Central memory CD8-positive, alpha-beta T cell (primary cell): ENCODE measurements at places on chromosomes 6 and 20.

DNA sequence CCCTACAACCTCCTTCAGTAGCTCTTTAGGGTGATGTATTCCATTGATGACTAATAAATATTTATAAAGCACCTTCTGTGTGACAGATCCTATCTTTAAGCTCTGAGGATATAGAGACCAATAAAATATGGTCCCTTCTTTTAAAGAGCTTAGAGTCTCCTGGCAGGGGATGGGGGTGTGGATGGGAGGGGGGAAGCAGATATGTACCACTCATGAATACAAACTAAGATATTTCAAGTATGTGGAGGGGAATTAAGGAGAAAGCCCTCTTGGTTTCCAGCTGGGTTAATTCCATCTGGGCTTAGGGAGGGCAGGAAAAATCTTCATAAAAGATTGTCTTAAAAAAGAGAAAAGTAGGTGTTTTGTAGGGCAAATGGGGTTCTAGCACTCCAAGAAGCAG lies 21.6 kb upstream of the FBXO9 start:
- no peaks in the 10 kb centered on the region for H3K27me3 ChIP-seq
- peaks cover 17% of the 10 kb centered on the region for H3K4me1 ChIP-seq
- H3K27ac ChIP-seq, result no peak overlapping the region
- no peak overlapping the region for H3K4me3 ChIP-seq

DNA sequence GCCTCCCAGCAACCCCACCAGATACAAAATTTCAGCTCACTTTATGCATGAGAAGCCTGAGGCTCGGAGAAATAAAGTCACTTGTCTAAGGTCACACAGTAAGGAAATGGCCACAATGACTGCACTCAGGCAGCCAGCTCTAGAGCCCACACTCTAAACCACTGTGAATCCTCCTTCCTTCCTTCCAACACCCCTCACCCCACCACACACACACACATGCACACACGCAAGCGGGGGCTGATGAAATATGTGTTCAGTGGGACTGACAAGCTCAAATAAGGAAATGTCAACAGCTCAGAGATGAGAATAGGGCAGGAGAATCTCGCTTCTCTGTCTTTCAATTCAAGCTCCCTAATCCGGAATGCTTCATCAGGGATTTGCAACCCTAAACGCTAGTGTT lies 6.0 kb upstream of the BPIFA1 start:
- DNase-seq, result no peak
- H3K36me3 ChIP-seq, result no peaks in the 10 kb centered on the region
- H3K27ac ChIP-seq, result no peak overlapping the region
- H3K4me3 ChIP-seq, result no peak overlapping the region

DNA sequence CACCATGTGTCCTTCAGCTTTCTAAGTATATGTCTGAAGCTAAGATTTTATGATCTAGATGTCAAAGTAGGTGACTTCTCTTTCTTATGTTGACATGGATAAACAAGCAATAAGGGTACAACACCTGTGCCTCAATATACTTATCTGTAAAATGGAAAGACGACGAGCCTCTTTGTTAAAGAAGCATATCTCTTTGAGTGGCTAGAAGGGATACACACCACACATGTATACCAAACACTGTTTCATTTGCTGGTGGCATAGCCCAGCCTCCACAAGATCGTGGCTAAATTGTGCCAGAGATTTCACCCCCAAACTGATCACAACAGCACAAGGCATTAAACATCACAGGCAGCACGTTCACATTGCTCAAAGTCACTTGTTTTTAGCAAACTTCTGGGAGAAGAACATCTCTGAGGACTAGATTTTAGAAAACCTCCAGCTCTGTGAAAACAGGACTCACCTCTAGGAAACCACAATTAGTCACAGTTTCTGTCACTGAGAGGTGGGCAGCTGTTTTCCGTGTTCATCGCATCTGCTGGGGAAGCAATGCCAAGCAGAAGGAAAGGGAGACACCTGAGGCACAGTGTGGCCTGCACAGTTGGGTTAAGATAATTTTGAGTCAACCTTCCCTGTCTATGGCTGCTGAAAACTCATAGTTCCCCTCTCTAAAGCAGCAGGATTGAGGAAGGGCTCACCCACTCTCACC lies 263.0 kb upstream of the PLCB4 start:
- H3K27me3 ChIP-seq, result no peaks in the 10 kb centered on the region
- H3K4me3 ChIP-seq, result no peak overlapping the region
- H3K27ac ChIP-seq, result no peak overlapping the region
- no peak for DNase-seq
- H3K36me3 ChIP-seq, result peaks cover 1% of the 10 kb centered on the region
- H3K4me1 ChIP-seq, result no peaks in the 10 kb centered on the region

DNA sequence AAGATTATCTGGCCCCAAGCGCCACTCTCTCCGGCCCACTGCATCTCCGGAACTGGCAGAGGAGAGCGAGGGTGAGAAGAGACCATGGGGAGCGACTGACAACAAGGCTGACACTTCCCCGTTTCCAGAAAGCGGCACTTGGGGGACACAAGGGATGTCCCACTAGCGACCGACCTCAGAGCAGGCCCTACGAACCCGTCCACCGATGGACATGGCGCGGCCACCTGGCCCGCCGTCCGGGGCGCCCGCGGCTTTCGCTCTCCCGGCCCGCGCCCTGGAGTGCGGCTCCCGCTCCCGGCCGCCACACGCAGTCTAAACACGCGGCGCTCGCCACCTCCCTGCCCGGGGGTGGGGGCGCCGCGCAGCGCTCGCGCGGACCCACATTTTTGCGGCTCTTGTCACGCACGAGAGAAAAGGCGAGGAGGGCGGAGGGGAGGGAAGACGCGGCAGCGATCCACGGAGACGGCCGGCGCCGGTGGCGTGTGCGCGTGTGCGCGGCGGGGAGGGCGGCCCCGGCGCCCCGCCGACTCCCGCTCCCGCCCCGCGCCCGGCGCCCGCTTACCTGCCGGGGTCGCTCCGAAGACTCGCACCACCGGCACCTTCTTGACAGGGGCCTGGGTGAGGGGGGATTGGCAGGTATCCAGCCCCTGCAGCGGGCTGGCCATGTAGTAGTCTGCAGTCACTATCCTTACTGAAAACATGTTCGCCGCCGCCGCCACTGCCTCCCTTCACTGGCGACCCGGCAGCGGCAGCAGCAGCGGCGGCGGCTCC lies 645 bp downstream of the REV3L start:
- peaks cover 16% of the 10 kb centered on the region for H3K36me3 ChIP-seq
- H3K4me3 ChIP-seq, result peak overlapping the region; percentile 91
- peak; percentile 34 for DNase-seq
- peaks cover 47% of the 10 kb centered on the region for H3K4me1 ChIP-seq
- H3K27me3 ChIP-seq, result no peaks in the 10 kb centered on the region
- peak overlapping the region; percentile 91 for H3K27ac ChIP-seq

GRCh38 chr6:16618962-16619361 lies 142.3 kb downstream of the ATXN1 start:
- no peaks in the 10 kb centered on the region for H3K27me3 ChIP-seq
- H3K4me3 ChIP-seq, result no peak overlapping the region
- no peak for DNase-seq
- H3K36me3 ChIP-seq, result peaks cover 6% of the 10 kb centered on the region

- H3K36me3 ChIP-seq, result no peaks in the 10 kb centered on the region
- H3K27me3 ChIP-seq, result no peaks in the 10 kb centered on the region
- no peak overlapping the region for H3K4me3 ChIP-seq
- no peak for DNase-seq
Measured at GRCh38 chr6:68240726-68241125, 394.4 kb upstream of the ADGRB3 start.

DNA sequence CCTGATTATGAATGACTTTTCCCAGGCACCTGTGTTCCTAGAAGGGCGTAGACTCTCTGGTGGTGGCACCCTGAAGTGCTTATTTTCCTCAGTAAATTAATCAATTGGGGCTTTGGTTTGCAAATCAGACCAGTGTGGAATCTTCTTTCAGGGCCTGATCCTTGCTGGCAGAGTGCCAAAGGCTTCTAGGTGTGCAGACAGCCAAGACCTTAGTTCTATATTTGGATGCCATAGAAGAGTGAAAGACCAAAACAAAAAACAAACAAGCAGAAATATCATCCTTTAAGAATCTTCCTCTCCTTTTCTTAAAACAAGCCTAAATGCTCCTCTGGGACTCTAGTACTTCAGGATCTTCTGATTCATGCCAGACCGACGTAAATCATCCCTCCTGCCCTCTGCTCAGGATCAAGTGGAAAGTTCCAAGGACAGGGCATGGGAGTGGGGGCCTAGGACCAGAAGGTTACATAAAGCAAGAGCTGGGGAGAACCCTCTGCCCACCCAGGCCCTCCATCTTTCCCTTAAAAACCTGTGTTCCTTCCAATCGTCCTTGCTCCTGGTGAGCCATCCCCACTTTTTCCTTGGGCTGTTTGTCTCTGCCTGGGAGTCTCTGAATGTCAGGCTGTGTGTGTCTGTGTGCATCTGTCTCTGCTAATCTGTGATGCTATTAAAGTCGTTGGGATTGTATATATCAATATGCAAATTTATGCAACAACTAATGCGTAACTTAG lies 70.5 kb upstream of the MYLIP start:
- H3K27ac ChIP-seq, result no peak overlapping the region
- no peaks in the 10 kb centered on the region for H3K4me1 ChIP-seq
- DNase-seq, result no peak
- no peak overlapping the region for H3K4me3 ChIP-seq

- peak overlapping the region; percentile 92 for H3K4me3 ChIP-seq
- peak overlapping the region; percentile 81 for H3K27ac ChIP-seq
- no peak for DNase-seq
- peaks cover 48% of the 10 kb centered on the region for H3K36me3 ChIP-seq
Measured at GRCh38 chr6:109478841-109479624, 4.0 kb downstream of the ZBTB24 start.

- peaks cover 1% of the 10 kb centered on the region for H3K36me3 ChIP-seq
- peaks cover 34% of the 10 kb centered on the region for H3K4me1 ChIP-seq
- no peaks in the 10 kb centered on the region for H3K27me3 ChIP-seq
- DNase-seq, result no peak
- peak overlapping the region; percentile 42 for H3K4me3 ChIP-seq
Measured at GRCh38 chr6:109024784-109025183, 69.9 kb downstream of the SESN1 start.

DNA sequence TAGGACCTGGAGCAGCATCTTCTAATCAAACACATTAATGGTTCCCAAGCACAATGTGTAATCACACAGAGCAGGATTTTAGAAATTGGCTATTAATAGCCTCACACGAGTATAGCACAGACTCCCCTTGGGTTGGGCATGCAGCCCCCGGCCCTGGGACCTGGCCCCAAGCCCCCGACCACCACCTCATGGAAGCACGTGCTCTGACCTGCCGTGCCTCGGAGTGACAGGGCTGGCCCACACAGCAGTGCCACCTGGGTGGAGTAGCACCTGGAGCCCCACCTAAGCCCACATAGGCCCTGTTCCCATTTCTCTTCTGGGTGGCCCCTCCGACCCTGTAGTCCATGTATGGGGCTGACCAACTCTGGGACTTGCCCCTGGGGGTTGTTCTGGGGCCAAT lies 171.8 kb downstream of the TTLL2 start:
- no peaks in the 10 kb centered on the region for H3K4me1 ChIP-seq
- peaks cover 8% of the 10 kb centered on the region for H3K27me3 ChIP-seq
- no peak overlapping the region for H3K27ac ChIP-seq
- no peak overlapping the region for H3K4me3 ChIP-seq
- H3K36me3 ChIP-seq, result no peaks in the 10 kb centered on the region

GRCh38 chr6:108254433-108255410 lies 6.1 kb downstream of the SNX3 start:
- H3K4me3 ChIP-seq, result no peak overlapping the region
- peak overlapping the region; percentile 11 for H3K27ac ChIP-seq
- DNase-seq, result no peak
- H3K36me3 ChIP-seq, result peaks cover 17% of the 10 kb centered on the region
- H3K27me3 ChIP-seq, result no peaks in the 10 kb centered on the region

- no peak overlapping the region for H3K27ac ChIP-seq
- H3K36me3 ChIP-seq, result no peaks in the 10 kb centered on the region
- no peaks in the 10 kb centered on the region for H3K27me3 ChIP-seq
- no peak for DNase-seq
- no peaks in the 10 kb centered on the region for H3K4me1 ChIP-seq
- no peak overlapping the region for H3K4me3 ChIP-seq
Measured at GRCh38 chr20:42212391-42212790, 594.2 kb upstream of the CHD6 start.

GRCh38 chr20:38272961-38273360 lies 12.4 kb upstream of the KIAA1755 start:
- peaks cover 30% of the 10 kb centered on the region for H3K27me3 ChIP-seq
- no peak overlapping the region for H3K4me3 ChIP-seq
- H3K4me1 ChIP-seq, result no peaks in the 10 kb centered on the region
- no peak for DNase-seq

- peak; percentile 57 for DNase-seq
- no peaks in the 10 kb centered on the region for H3K27me3 ChIP-seq
Measured at GRCh38 chr6:32933661-32934085, 7.2 kb downstream of the HLA-DMB start.

GRCh38 chr6:16921399-16922110 lies 160.3 kb upstream of the ATXN1 start:
- DNase-seq, result no peak
- no peak overlapping the region for H3K27ac ChIP-seq
- H3K4me1 ChIP-seq, result no peaks in the 10 kb centered on the region
- no peak overlapping the region for H3K4me3 ChIP-seq

GRCh38 chr6:27144740-27145079 lies 102.8 kb upstream of the PRSS16 start:
- peaks cover 18% of the 10 kb centered on the region for H3K4me1 ChIP-seq
- no peak for DNase-seq
- H3K27ac ChIP-seq, result no peak overlapping the region
- H3K36me3 ChIP-seq, result peaks cover 6% of the 10 kb centered on the region
- no peaks in the 10 kb centered on the region for H3K27me3 ChIP-seq

- no peak overlapping the region for H3K27ac ChIP-seq
- no peaks in the 10 kb centered on the region for H3K27me3 ChIP-seq
- no peaks in the 10 kb centered on the region for H3K4me1 ChIP-seq
- no peak overlapping the region for H3K4me3 ChIP-seq
- no peak for DNase-seq
- peaks cover 2% of the 10 kb centered on the region for H3K36me3 ChIP-seq
Measured at GRCh38 chr6:11140056-11140455, 28.5 kb upstream of the ERVFRD-1 start.

DNA sequence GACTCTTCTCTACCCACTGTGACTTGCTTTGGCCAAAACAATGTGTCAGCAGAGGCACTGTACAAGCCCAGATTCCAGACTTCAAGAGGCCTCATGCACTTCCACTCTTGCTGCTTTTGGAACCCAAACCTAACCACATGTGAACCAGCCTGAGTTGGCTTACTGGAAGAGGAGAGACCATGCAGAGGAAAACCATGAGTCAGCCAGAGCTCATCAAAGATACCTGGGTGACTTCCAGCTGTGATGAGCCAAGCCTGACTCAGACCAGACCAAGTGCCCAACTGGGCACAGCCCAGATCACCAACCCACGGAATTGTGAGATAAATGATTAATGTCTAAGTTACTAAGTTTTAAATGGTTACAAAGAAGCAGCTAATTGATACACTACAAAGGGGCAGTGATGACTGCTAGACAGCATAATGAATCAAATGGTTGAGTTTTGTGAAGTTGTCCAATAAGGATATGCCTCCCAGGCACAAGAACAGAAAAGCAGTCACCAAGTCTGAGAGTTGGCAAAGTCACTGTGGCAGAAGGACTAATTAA lies 16.2 kb upstream of the BEND6 start:
- H3K27ac ChIP-seq, result no peak overlapping the region
- H3K4me3 ChIP-seq, result no peak overlapping the region
- DNase-seq, result no peak
- peaks cover 9% of the 10 kb centered on the region for H3K27me3 ChIP-seq
- no peaks in the 10 kb centered on the region for H3K4me1 ChIP-seq
